Stimulated activated CD8-positive, alpha-beta memory T cell treated with anti-CD3 and anti-CD28 coated beads, Interleukin-4, amount 100 ng/mL, for 4 hours (primary cell): ENCODE measurements at places on chromosomes 1 and 21.

DNA sequence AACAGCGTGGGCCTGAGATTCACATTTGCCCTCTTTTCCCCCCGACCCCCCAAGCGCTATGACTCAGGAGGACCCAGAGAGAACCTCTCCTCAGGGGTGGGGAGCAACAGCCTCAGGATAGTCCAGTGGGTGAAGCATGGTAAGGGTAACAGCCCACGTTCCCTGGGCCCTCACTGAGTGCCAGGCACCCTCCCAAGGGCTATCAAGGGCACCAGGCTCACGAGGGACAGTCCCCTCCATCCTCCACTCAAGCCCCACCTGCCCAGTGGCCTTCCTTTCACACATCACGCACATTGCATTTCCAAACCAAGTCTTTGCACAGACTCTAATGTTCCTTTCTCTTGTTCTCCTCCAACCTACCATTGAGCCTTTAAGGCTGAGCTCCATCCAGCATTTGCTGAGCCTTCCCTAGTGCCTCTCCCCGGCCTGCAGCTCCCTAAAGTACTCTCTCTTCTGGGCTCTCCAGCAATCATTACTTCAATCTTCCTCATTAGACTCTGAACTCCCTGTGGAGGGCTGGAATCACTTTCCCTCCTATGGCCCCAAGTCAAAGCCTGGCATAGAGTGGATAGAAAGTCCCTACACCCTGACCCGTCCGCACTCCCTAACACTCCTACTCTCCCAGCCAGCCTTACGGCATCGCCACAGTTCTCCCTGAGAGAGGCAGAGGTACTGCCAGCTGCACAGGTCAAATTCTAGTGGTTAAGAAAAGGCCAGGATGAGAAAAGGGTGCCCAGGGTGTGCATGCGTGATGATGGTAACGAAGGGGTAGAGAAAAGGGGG is 1.0 kb downstream of the AKR7A2 start:
- DNase-seq: no peak

DNA sequence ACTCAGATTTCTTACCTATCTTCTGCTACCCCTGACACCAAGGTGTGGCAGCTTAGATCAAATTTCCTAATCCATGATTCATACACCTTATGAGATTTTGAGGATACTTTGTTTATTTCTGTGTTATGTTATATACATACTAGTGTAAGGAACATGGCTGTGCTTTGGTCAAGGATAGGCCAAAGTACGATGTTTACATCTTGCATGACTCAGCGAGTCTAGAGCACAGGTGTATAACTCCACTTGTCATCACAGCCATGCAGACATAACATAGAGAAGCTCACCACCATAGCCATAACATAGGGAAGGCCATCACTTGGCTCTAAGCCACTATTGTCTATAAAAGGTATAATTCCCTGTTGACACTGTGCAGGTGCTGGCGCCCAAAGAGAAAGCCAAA is 61.2 kb downstream of the GBP6 start:
- no peak for DNase-seq

DNA sequence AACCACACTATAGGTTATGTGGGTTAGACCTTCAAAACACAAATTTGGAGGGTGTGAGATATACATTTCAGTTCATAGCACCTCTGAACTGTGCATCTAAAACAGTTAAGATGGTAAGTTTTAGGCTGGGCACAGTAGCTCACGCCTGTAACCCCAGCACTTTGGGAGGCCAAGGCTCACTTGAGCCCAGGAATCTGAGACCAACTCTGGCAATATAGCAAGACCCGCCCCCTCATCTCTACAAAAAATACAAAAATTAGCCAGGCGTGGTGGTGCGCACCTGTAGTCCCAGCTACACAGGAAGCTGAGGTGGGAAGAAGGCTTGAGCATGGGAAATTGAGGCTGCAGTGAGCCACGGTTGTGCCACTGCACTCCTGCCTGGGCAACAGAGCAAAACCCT is 47.9 kb downstream of the NAV1 start:
- no peak for DNase-seq

GRCh38 chr1:221718381-221719277 is 23.3 kb downstream of the DUSP10 start:
- no peak for DNase-seq

DNA sequence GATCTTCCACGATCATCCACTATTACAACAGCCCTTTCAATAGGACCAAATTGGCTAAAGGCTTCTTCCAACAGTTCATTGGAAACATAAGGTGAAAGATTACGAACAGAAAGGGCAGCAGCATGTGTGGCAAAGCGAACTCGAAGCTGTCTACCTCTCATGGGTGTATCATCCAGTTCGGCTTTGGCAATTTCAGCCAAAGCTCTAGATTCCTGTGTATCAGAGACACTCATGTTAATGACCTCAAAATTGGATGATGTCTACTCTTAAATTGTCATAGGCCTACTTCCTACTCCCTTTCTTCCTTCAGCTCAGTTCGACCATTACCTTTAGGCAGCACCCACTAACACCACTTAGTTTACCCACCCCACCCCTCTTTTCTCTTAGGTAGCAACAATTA is 2.2 kb downstream of the SFPQ start:
- DNase-seq: no peak

- DNase-seq: no peak
These were observed 18.5 kb downstream of the NCF2 start for GRCh38 chr1:183571678-183572268.

- DNase-seq: no peak
These were observed 7.7 kb downstream of the PDZK1IP1 start for GRCh38 chr1:47181955-47182675.

DNA sequence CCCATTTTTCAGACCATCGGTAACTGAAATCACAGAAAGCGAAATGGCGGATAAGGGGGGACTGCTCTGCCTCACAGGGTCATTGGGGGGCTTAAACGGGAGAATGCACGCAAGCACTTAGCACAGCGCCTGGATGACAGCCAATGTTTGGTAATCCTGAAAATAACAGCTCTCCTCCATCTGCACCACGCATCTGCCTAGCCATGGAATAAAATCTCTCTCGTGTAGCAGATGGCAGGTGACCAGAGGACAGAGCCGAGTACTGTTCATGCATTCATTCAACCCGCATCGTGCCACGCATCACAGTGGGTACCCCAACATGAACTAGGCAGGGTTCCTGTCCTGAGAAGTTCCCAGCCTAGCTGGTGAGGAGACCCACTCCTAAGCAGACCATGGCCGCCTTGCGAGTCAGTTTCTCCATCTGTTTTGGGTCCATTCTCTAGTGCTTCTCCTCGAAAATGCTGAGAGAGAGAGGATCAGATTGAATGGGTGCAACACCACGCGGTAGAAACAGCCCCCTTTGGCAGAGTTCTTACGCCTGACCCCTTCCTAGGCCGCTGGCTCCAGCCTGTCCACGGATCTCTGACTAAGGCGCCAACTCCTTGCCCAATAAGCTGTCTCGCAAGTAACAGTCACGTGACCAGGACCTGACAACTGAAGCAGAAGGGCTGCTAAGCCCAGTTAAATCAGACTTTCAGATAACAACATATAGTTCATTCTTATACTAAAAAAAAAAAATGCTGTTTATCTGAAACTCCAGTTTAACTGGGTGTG is 7.3 kb downstream of the SLC1A7 start:
- DNase-seq: no peak
